ENCODE measurements at places on chromosomes 1 and 21.

- DNase-seq = no peak
Measured at GRCh38 chr1:55441489-55441888, 226.3 kb upstream of the USP24 start.

GRCh38 chr1:50110151-50110550 is 1.4 kb downstream of the ELAVL4 start:
- DNase-seq = no peak

DNA sequence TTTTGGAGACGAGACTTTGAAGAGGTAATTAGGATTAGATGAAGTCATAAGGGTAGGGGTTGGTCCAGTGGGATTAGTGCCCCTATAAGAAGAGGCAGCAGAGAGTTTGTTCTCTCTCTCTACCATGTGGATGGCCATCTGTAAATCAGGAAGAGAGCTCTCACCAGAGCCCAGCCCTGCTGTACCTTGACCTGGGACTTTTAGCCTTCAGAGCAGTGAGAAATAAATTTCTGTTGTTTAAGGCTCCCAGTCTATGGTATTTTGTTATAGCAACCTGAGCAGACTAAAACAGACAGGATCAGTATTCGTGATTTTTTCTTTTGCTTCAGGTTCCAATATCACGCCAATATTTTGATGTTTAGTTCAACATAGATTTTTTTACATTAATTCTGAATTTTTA is 30.0 kb downstream of the TBX15 start:
- no peak for DNase-seq

DNA sequence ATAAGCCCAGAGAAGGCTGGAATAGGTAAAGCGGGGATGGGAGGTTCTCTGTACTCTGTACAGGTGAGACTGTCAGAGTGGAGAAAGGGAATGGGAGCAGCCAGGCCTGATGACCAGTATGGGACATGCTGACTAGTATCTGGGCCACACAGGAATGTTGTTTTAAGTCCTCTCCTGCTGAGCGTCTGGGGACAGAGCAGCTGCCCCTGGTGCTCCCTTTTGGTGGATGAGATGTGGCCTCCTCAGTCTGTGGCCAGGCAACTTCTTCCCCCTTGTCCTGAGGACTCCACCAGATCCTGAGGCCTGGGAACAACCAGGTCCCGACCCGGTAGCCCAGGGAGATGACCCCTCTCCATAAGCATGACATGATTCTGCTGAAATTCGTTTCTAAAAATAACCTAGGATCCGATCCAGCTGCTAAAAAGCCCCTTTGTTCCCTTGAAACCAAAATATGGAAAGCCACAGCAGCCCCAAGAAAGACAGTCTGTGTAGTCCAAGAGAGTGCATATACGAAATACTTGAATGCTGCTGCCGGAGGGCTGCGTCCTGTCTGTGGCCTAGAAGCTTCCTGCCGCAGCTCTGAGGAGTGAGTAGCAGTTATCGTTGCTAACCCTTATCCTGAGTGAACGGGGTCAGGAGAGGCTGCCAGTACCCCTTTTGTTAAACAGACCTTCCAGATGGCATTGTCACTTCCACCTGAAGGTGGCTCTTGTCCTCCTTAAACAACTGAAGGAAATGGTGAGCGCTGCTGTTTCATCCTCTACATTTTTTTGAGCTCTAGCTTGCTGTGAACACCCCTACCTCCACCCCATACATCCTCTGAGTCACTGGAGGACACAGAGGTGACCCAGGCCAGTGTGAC is 47.1 kb downstream of the ATP2B4 start:
- DNase-seq = no peak

DNA sequence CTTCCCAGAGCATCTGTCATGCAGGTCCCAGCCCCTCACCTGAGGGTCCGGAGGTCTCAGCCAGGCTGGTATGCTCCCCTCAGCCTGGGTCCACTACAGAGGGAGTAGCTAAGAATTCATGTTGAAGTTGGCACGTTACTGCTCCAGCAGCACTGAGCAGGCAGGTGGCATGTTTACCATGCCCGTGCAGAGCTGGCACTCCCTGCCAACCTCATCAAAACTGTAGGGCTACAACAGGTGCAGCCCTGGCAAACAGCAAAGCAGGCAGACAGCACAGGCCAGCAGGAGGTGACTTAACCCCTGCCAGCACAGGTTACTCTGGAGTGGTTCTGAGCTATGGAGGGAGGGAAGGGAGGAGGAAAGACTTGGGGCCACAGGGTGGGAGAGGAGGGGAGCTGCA is 46.4 kb downstream of the NUAK2 start:
- peak; percentile 98 for DNase-seq

DNA sequence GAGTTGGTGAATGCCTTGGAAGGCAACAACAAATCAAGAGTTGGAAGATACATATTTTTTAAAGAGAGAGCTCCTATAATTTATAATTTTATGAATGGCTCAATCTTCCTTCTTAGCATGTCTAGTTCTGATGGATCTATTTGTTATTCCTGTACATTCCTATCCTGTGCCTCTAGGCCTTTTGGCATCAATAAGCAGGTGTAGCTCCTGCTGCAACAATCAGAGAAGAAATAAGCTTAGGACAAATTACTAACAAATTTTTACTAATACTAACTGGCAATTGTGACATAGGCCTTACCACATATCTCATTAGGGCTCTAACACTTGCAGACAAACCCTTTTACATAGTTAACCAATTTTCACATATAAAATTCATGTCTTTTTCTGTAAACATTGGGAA is 682.0 kb downstream of the LTN1 start:
- no peak for DNase-seq

- DNase-seq = no peak
Measured at GRCh38 chr21:45060675-45061311, 13.6 kb upstream of the ADARB1 start.
